ENCODE measurements at places on chromosomes 1 and 21.

DNA sequence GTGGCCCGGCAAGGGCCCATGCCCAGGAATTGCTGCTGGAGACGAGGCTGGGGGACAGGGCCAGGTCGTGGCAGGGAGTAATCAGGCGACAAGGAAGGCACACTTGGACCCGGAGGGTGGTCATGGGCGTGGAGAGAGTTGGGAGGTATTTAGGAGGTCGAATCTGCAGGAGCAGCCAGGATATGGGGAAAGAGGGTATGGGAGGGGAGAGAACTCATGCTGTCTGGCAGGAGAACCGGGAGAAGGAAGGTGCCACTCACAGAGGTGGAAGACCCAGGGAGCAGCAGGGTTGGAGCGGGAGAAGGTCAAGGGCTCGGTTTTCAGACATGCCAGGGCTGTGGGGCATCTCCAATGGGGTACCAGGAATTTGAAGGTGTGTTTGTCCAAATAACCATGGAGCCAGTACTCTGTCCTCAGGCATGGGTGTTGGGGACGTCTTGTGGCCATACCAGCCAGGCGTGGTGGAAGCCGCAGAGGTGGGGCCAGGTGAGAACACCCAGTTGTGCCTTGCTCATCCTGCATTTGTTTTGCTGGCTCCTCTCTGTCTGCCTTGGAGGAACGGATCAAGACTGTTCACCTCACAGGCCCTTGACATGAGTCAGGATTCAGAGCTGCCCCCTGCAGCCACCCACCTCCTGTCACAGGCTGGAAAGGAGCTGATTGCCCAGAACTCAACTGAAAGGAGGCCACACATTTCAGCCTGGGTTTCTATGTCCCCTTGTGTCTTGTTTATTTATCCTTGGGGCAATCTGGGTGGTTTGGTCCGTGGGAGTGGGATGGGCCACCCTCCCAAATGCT lies 111.6 kb downstream of the SPSB1 start:
- DNase-seq, result no peak

GRCh38 chr1:237327061-237327460 lies 285.1 kb downstream of the RYR2 start:
- DNase-seq, result no peak

GRCh38 chr1:2973601-2974593 lies 47.4 kb upstream of the ACTRT2 start:
- no peak for DNase-seq

DNA sequence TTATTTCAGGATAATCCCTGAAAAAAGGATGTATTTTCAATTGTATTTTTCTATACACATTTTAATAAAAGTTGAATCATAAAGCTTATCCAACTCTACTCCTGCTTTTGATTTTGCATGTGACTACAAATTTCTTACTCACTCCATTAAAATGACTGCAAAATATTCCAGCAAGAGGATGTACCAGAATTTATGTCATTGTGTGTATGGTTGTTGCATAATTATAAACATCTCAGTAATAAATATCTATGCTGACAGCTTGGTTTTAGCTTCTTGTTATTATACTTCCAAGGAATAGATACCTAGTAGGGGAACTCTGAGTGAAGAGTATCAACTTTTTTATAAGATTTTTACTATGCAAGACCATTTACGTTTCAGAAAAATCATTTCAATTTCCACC lies 463.2 kb upstream of the RUNX1 start:
- no peak for DNase-seq

DNA sequence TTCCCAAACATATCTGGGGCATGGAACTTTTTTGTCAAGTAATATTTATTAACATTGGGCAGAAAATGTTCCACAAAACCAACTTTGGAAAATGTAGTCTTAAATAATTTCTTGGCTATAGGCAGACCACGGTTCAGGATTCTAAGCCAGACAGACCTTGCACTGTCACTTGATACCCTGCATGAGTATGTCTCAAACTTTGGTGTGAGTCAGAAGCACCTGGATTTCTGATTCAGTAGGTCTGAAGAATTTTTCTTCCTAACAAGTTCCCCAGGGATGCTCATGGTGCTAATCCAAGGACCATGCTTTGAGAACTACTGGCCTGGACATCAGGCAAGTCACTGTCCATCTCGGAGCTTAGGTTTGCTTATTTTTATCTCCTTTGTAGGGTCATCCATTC lies 562.0 kb downstream of the PLPP3 start:
- DNase-seq, result no peak

DNA sequence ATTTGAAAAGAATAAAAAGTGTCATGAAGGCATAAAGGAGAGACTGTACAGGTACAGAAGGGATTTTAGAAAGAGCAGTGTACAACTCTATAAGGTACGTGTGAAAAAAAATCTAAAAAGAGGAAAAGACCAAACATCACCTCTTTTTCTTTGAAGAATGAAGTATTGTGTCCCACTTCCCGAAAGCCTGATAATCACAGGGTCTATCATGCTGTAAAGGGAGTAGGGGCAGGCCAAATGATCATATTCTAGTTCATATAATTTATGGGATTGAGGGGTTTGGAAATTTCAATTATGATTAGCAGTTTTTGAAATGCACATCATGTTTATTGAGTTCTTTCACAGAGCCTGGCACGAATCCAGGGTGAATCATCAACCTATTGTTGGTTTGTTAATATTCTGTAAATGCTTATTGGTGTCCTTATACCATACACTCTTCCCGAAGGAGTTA lies 910 bp upstream of the RERE start:
- peak; percentile 93 for DNase-seq

GRCh38 chr1:73197972-73198371 lies 915.6 kb upstream of the NEGR1 start:
- DNase-seq, result no peak

DNA sequence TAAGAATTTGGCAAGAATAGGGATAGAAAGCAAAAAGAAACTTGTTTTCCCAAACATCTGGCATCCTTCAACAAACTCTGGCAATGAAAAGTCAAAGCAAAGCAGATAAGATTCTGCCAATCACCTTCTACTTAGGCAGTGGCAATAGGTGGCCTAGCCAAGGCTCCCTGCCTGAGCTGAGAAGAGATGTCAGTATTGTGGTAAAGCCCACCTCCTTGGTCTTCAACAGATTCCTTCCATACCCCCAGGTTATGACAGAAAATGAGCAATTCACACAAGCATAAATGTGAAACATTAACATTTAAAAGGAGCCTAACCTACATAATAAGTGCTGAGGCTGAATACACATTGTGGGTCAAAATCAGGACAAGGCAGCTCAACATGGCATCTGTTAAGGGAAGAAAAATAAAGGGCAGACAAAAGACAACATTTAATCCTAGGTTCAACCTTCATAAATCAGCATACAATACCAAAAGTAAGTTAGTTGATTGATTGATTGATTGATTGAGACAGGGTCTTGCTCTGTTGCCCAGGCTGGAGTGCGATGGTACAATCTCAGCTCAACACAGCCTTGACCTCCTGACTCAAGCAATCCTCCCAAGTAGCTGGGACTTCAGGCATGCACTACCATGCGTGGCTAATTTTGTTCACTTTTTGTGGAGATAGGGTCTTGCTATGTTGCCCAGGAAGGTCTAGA lies 123.1 kb downstream of the AKT3 start:
- no peak for DNase-seq
